Hematopoietic multipotent progenitor cell treated with erythropoietin and hydrocortisone succinate and interleukin-3 and kit ligand, for 4 days (in vitro differentiated cells): ENCODE measurements at places on chromosomes 7 and 10.

- no peak for DNase-seq
These were observed 471.3 kb upstream of the FOXK1 start for GRCh38 chr7:4210821-4211220.

DNA sequence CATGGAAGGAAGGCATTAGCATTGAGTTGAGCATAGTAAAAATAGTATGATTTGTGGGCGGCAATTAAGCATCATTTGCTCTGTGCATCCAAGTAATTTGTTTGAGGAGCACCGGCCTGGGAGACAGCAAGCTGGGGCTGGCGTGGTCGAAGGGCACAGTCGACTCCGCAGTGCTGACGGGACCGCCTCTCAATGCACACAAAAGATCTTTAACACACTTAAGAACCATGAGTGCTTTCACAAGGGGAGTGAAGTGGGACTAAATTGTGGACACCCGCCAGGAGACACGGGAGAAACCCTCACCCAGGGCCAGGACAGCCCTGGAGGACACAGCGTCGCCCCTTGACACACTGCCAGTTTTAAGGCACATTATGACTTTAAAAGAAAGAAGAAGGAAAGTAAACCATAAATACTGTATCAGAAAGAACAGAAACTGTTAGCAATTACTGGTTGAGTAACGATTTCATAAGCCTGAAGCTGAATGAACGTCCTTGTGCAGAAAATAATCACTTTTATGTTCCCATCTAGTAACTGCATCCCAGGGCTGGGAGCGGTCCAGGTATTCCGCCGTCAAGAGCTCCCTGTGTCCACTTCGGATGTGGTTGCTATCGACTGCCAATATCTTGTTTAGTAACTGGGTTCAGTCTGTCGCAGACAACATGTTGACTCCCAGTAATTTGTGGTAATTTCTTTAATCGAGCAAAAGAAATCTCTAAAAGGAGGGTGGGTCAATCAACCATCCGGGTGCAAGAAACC lies 102.1 kb downstream of the EBF3 start:
- DNase-seq = no peak

DNA sequence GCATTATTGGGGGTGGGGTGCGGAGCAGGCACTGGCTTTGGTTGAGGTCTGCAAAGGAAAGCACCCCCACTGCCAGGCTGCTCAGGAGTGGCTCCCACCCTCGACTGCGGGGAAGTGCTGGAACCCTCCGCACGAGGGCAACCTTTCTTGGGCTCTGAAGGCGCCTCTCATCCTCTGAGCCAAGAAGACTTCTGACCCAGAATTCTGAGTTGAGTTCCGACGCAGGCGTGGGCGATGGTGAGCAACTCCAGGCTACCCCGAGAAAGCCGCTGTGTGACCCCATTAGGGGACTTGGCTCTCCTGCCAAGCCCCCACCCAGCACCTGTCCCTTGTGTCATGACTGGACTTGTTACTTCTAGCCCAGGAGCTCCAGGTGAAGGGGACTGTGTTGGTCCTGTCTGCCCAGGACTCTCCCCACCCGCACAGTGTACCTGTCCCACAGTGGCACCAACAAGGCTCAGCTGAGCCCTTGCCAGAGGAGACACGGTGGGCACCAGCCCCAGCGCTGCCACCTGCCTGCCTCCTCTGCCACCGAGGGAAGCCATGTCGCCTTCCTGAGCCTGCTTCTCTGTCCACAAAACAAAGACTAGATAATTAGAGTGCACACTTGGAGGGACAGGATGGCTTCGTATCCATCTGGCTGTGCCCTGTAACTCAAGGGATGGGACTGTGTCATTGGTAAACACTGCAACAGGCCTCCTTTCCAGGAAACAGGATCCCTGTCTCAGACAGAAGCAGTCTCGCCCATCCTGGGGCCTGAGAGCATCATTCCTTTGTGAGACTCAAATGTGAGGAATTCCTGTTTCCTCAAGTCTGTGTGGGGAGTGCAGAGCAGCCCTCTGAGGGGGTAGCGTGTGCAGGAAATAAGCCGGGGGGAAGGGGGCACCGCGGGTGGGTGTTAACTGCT lies 128.8 kb downstream of the LHPP start:
- DNase-seq = no peak

- no peak for DNase-seq
These were observed 21.3 kb upstream of the HERPUD2 start for GRCh38 chr7:35716038-35716803.

DNA sequence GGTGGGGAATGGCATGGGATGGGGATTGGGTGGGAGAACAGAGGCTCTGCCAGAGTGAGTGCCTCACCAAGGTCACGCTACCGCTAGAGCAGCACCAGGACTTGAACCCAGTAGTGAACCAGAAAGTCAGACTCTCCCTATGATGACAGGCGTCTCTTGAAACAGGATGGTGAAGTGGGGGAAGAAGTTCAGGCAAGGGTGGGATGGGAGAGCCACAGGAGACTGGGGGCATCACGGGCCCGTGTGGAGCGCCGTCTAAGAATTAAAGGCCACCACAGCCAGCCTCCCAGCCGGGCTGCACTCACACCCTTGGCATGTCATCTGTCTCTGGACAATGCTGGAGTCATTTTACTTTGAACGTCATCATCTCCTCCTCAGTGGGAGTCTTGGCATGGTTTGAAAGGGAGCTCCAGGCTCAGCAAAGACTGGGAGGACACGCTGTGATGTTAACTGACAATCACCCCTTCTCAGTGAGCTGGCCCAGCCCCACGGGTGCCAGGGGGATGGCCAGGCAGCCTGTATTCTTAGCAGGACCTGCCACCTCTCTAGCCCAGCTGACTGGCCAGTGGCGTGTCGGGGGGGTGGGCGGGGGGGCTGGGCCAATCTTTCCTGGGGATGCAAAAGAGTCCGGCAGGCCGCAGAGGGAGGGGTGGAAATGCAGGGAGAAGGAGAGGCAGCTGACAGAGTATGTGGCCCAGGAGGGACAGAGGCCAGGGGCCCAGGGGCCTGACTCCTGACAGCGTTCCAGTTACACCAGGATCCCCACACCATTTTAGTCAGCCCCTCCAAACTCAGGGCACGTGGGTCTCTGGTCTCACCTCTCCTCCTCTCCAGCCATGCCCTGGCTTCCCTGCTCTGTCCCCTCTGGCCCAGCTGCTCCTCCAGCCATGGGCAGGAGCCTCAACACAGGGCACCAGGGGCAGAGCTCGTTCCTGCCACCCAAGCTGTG lies 96.2 kb downstream of the VOPP1 start:
- no peak for DNase-seq

GRCh38 chr10:127497685-127498084 lies 51.4 kb upstream of the NPS start:
- DNase-seq = no peak

GRCh38 chr10:109030581-109031210 lies 892.6 kb downstream of the XPNPEP1 start:
- DNase-seq = no peak

GRCh38 chr10:16887565-16887964 lies 70.3 kb upstream of the RSU1 start:
- no peak for DNase-seq

DNA sequence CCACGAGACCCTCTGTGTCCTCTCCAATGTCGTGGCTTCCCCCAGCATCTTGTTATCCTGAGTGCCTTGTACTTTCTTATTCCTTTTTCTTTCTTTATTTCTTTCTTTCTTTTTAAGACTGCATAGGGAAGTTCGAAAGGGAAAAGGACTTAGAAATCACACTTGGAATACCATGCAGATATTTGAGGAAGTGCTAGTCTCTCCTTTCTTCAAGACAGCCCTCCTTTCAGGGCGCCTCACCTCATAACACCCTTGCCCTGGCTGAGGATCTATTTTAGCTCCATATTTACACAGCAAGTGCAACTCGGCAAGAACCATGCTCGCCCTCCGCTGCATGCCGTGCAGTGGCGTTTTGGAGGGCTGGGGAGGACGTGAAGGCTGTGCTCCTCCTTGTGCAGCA lies 232.3 kb upstream of the GLI3 start:
- no peak for DNase-seq

DNA sequence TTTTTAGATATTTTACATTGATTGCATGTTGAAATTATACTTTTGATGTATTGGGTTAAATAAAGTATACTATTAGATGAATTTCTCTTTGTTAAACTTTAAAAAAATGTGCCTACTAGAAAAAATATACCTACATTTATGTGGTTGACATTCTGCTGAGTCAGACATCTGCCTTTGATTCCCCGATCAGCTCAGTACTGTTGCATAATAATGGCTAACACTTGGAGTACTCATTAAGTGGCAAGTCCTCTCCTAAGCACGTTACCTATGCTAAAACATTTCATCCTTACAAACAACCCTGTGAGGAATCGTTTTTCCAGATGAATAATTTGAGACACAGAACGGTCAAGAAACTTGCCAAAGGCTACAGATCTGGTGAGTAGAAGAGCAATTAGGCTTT lies 14.0 kb upstream of the SEM1 start:
- DNase-seq = no peak

DNA sequence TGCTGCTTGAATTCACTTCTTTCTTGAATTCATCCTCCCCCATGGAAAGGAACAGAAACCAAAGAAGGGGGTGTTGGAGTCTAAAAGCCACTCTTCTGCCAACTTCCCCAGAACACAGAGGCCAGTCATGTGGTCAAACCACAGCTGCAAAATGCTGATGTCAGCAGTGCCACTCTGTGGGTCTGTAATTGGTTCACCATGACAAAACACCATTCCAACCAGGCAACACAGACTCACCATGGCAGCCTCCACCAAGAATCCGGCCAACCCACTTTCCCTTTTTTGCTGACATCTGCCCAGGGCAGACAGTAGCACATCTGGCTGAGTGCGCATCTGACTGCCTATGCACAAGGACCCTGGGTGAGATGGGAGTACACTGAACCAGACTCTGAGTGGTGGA lies 16.8 kb downstream of the OSBPL3 start:
- peak; percentile 90 for DNase-seq

DNA sequence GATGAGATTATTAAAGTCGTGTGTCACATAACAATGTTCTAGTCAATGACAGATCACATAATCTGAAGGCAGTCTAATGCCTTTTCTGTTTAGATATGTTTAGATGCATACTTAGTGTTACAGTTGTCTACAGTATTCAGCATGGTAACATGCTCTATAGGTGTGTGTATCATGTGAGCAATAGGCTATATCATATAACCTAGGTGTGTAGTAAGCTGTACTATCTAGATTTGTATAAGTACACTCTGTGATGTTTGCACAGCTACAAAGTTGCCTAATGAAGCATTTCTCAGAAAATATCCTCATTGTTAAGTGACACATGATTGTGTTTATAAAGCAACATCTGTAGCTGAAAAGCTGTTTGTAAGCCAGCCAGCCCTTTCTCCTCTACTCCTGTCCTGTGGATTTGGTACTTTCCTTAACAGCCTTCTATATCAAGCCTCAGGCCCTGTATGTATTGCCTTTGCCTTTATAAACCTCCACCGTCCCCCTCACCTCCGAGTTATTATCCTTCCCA lies 6.3 kb downstream of the HECTD2 start:
- DNase-seq = no peak

DNA sequence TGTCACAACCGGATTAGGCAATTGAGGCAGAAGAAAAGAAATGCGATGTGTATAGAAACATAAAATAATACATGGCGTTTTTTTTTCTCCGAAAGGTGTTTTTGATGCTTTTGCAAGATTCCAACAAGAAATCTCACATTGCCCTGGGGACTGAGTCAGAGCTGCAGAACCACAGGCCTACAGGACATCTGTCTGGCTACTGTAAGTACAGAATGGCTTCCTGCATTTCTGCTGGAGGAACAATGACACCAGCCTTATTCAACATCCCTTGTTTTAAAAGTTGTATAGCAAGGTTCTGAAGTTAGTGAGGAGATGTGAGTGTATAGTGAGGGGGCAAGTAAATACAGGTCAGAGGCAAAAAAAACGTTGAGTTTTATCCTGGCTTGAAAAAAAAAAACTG lies 256.4 kb downstream of the ABCA13 start:
- no peak for DNase-seq
